Breast epithelium (tissue), 4 donors: ENCODE measurements at places on chromosomes 13 and 19. TPM values are rescaled to one million over a fixed set of nuclear protein-coding genes. Genes with fewer than 3 reads are reported as not detected.

Gene GPC6
- total RNA-seq, result 3.5 TPM

Gene IL12RB1
- 0.98 TPM for total RNA-seq

Gene KLK3
- 0.32 TPM for total RNA-seq

Gene CABP5
- not detected for total RNA-seq

Gene COL4A2
- 841 TPM for total RNA-seq

Gene RXFP2
- not detected for total RNA-seq

Gene ERFL
- total RNA-seq, result not detected

Gene CACNG8
- total RNA-seq, result not detected

Gene TPTE2
- not detected for total RNA-seq

Gene KLF1
- total RNA-seq, result not detected

Gene FOSB
- 38.4 TPM for total RNA-seq

Gene ZNF57
- total RNA-seq, result 9.2 TPM

Gene CDX2
- not detected for total RNA-seq

Gene RPS19
- total RNA-seq, result 1,264 TPM

Gene SIGLEC5
- total RNA-seq, result not detected

Gene KRTDAP
- total RNA-seq, result not detected

Gene OR10H1
- not detected for total RNA-seq

Gene BIVM
- 29.6 TPM for total RNA-seq

Gene OVOL3
- not detected for total RNA-seq

- H3K4me3 ChIP-seq, result no peak overlapping the region
- no peaks in the 10 kb centered on the region for H3K4me1 ChIP-seq
- no peaks in the 10 kb centered on the region for H3K36me3 ChIP-seq
- no peak overlapping the region for H3K27ac ChIP-seq
- no peaks in the 10 kb centered on the region for H3K27me3 ChIP-seq
Observed at GRCh38 chr19:27777726-27778125, 1435.2 kb downstream of the UQCRFS1 start.

DNA sequence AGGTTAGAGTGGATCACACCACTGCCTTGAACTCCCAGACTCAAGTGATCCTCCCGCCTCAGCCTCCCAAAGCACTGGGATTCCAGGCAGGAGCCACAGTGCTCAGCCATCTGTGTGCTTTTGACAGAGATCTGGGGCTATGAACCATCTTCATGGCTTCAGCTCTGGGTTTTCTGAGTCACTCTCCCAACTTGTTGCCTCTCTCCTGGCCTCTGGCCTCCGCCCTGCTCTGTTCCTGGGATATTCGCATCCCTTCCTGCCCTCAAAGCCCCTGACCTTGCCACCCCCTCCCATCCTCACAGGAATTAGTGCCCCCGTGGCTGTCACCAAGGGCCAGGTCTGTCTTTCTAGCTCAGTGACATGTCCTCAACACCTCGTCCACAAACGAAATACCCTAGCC, 5.7 kb upstream of the GMIP start:
- peaks cover 19% of the 10 kb centered on the region for H3K36me3 ChIP-seq
- no peak for DNase-seq
- no peak overlapping the region for H3K27ac ChIP-seq
- no peaks in the 10 kb centered on the region for H3K27me3 ChIP-seq
- H3K4me3 ChIP-seq, result no peak overlapping the region
- no peaks in the 10 kb centered on the region for H3K4me1 ChIP-seq

DNA sequence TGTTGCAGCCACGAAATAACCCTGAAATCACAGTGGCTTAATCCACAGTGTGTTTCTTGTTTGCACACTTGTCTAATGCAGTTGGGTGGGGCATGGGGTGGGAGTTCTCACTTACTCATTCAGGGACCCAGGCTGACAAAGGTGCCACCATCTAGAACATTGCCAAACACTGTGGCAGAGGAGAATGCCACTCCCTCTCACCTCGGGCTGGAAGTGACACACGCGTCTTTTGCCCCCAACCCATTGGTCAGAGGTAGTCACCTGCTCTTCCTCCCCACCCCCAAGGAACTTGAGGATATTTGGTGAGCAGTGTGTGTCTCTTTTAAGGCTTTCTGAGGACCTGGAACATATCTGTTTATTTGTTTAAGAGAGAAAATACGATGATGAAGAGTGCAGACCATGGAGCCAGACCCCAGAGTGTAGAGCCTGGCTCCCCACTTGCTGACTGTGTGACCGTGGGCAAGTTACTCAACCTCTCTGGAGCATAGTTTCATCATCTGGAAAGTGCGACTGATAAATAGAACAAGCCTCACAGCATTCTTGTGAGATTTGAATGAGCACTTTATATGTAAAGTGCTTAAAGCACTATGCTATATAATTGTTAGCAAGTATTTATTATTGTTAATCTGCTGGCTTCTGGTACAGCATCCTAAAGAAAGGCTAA, 17.4 kb downstream of the GPR183 start:
- no peaks in the 10 kb centered on the region for H3K36me3 ChIP-seq
- no peak for DNase-seq
- H3K4me3 ChIP-seq, result no peak overlapping the region
- H3K27me3 ChIP-seq, result no peaks in the 10 kb centered on the region
- H3K4me1 ChIP-seq, result no peaks in the 10 kb centered on the region
- peak overlapping the region; percentile 4 for H3K27ac ChIP-seq

DNA sequence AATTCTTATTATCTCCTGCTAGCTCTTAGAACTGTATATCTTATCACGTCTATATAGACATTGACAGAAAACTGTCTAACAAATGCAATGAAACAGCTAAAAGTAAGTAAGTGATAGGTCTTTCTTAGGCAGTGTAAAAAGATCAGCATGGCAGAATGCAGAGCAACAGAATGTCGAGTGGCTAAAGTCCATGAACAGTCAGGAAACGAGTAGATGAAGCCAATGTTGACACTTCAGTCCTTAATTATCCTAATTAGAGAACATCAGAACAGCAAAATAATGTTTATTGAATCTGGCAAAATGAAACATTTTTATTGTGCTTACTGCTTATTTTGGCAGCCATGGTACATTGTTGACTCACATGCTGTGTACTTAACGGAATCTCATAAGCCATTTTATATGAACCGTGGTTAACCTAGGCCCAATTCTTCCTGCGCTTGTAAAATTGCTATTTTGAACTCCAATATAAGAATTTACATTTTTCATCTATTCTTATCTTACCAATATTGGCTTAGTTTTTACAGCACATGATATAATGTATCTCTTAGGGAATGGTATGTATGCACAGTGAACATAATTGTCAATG, 748.1 kb downstream of the DACH1 start:
- no peaks in the 10 kb centered on the region for H3K27me3 ChIP-seq
- H3K27ac ChIP-seq, result no peak overlapping the region
- H3K4me3 ChIP-seq, result no peak overlapping the region
- no peak for DNase-seq

GRCh38 chr19:13212759-13213330, 62.6 kb downstream of the IER2 start:
- peak; percentile 30 for DNase-seq
- H3K27me3 ChIP-seq, result no peaks in the 10 kb centered on the region
- H3K36me3 ChIP-seq, result no peaks in the 10 kb centered on the region
- H3K4me1 ChIP-seq, result no peaks in the 10 kb centered on the region
- no peak overlapping the region for H3K27ac ChIP-seq

- H3K36me3 ChIP-seq, result no peaks in the 10 kb centered on the region
- H3K4me3 ChIP-seq, result no peak overlapping the region
- DNase-seq, result no peak
- no peak overlapping the region for H3K27ac ChIP-seq
- no peaks in the 10 kb centered on the region for H3K27me3 ChIP-seq
Observed at GRCh38 chr13:90710164-90710759, 637.2 kb upstream of the MIR17HG start.

- DNase-seq, result no peak
- H3K4me3 ChIP-seq, result no peak overlapping the region
- no peaks in the 10 kb centered on the region for H3K27me3 ChIP-seq
- H3K4me1 ChIP-seq, result no peaks in the 10 kb centered on the region
- H3K36me3 ChIP-seq, result no peaks in the 10 kb centered on the region
Observed at GRCh38 chr13:100513987-100514670, 74.5 kb downstream of the GGACT start.

GRCh38 chr13:110521296-110521680, 40.2 kb downstream of the RAB20 start:
- H3K4me1 ChIP-seq, result peaks cover 12% of the 10 kb centered on the region
- H3K27me3 ChIP-seq, result no peaks in the 10 kb centered on the region
- no peak overlapping the region for H3K4me3 ChIP-seq
- no peaks in the 10 kb centered on the region for H3K36me3 ChIP-seq

DNA sequence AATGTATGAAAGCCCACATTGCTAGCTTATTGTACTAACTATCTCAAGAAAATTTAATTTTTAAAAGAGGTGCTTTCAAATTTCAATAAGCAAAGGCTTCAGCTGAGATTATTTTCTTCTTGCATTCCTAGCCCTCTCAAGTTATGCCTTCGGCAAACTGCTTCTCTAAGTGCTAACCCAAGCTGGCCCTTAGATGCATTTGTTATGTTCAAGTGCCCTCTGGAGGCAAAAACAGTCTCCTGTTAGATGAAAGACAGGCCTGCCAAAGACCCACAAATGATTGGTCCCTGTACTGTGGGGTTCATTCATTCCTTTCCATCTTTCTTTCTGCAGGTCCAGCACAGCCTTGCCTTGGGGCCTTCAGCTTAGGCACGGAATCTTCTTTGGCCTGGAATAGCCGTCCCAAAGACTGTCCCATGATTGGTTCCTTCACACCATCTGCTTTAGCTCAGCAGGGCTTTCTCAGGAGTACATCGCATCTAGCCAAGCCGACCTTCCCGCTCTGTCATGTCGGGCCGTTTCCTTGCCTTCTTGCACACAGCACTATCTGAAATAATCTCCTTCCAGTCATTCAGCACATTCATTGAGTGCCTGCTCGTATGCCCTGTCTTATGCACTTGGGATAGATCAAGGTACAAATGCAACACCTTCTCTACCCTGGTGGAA, 26.4 kb upstream of the TPTE2 start:
- no peak overlapping the region for H3K4me3 ChIP-seq
- no peak overlapping the region for H3K27ac ChIP-seq
- no peaks in the 10 kb centered on the region for H3K36me3 ChIP-seq
- H3K27me3 ChIP-seq, result no peaks in the 10 kb centered on the region

- H3K4me3 ChIP-seq, result no peak overlapping the region
- no peaks in the 10 kb centered on the region for H3K27me3 ChIP-seq
- no peaks in the 10 kb centered on the region for H3K4me1 ChIP-seq
- no peak for DNase-seq
- H3K27ac ChIP-seq, result no peak overlapping the region
Observed at GRCh38 chr13:105170438-105170837, 1365.0 kb downstream of the EFNB2 start.

DNA sequence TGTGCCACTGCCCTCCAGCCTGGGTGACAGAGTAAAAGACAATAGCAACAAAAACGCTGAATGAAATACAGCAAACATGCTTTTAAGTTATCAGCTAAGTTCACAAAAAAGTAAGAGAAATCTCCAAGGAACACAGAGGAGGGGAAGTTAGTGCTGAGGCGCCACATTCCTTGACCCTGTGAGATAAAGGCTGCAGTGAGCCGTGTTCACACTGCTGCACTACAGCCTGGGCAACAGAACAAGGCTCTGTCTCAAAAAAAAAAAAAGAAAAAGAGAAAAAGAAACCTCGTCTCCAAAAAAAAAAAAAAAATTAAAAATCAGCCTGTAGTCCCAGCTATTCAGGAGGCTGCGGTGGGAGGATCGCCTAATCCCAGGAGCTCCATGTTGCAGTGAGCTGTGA, 16.3 kb upstream of the DOCK6 start:
- no peak overlapping the region for H3K4me3 ChIP-seq
- H3K27ac ChIP-seq, result no peak overlapping the region
- no peaks in the 10 kb centered on the region for H3K27me3 ChIP-seq
- H3K36me3 ChIP-seq, result no peaks in the 10 kb centered on the region
- DNase-seq, result no peak

GRCh38 chr19:1901940-1902404, 3.2 kb upstream of the ADAT3 start:
- no peak for DNase-seq
- no peaks in the 10 kb centered on the region for H3K36me3 ChIP-seq
- H3K4me1 ChIP-seq, result peaks cover 4% of the 10 kb centered on the region
- H3K4me3 ChIP-seq, result no peak overlapping the region

GRCh38 chr19:17762505-17763229, 11.4 kb downstream of the FCHO1 start:
- no peaks in the 10 kb centered on the region for H3K27me3 ChIP-seq

GRCh38 chr13:113049981-113050380, 55.6 kb upstream of the F7 start:
- no peaks in the 10 kb centered on the region for H3K4me1 ChIP-seq
- no peaks in the 10 kb centered on the region for H3K27me3 ChIP-seq
- H3K4me3 ChIP-seq, result no peak overlapping the region

GRCh38 chr19:821825-822503, at the start of gene PLPPR3:
Gene PLPPR3 (minus strand): TSS chr19:821955. CDS start chr19:821559, 396 bp downstream.
- H3K4me1 ChIP-seq, result peaks cover 4% of the 10 kb centered on the region
- peak within 1 kb of the TSS; percentile 71 for H3K4me3 ChIP-seq
- H3K27me3 ChIP-seq, result peaks cover 19% of the 10 kb centered on the region
- H3K27ac ChIP-seq, result peak within 1 kb of the TSS; percentile 12
- DNase-seq, result no peak
- H3K36me3 ChIP-seq, result no peaks in the 10 kb centered on the region

DNA sequence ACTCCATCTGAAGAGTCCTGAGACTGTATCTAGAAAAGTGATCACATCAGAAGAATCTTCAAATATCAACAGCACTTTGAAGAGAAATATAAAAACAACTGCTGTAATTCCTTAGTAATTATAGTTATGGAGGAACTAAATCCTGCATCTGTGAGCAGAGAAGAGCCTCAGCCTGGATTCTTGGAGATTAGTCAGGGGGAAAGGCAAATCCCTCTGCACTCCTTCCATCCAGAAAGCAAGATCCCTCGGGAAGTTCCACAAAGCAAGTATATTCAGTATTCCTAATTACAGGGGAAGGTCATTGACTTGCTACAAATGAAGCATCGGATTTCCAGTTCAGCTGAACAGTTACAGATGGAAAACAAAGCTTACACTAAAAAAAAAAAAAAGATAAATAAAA, 256.6 kb upstream of the IPO5 start:
- DNase-seq, result no peak
- H3K36me3 ChIP-seq, result no peaks in the 10 kb centered on the region
- H3K4me1 ChIP-seq, result no peaks in the 10 kb centered on the region
- no peaks in the 10 kb centered on the region for H3K27me3 ChIP-seq
- H3K4me3 ChIP-seq, result no peak overlapping the region
- no peak overlapping the region for H3K27ac ChIP-seq

GRCh38 chr13:34863360-34864135, 78.5 kb upstream of the NBEA start:
- H3K4me1 ChIP-seq, result no peaks in the 10 kb centered on the region
- no peak for DNase-seq

GRCh38 chr19:30312582-30313352, 59.4 kb upstream of the ZNF536 start:
- no peak overlapping the region for H3K27ac ChIP-seq
- no peak for DNase-seq
- no peaks in the 10 kb centered on the region for H3K27me3 ChIP-seq
- H3K4me3 ChIP-seq, result no peak overlapping the region
- no peaks in the 10 kb centered on the region for H3K4me1 ChIP-seq

GRCh38 chr19:53608381-53608780, 23.4 kb upstream of the DPRX start:
- no peaks in the 10 kb centered on the region for H3K27me3 ChIP-seq
- no peak overlapping the region for H3K4me3 ChIP-seq
- H3K4me1 ChIP-seq, result no peaks in the 10 kb centered on the region
- DNase-seq, result no peak

DNA sequence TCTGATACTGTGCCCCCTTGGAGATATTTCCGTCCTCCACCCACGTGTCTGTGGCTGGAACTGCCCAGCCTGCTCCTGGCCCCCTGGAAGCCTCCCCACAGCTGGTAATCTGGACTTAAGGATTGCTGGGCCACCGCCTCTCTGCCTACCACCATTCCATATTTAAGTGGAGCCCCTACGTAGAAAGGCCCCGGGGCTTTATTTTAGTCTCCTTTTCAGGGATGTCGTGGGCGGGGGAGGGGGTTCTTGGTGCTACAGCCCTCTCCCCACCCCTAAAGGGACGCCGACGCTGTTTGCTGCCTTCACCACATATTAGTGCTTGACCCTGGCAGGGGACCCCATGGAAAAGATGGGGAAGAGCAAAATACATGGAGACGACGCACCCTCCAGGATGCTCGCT, 2.7 kb upstream of the NOP53 start:
- H3K27me3 ChIP-seq, result no peaks in the 10 kb centered on the region
- H3K27ac ChIP-seq, result peak overlapping the region; percentile 99
- no peaks in the 10 kb centered on the region for H3K36me3 ChIP-seq
